ENCODE measurements at places on chromosomes 2 and 18. TPM values are rescaled to one million over a fixed set of nuclear protein-coding genes. Genes with fewer than 3 reads are reported as not detected.

- DNase-seq = no peak
These were observed 38.7 kb downstream of the TWIST2 start for GRCh38 chr2:238886453-238887094.

GRCh38 chr2:148282201-148282600 lies 261.3 kb downstream of the MBD5 start:
- no peak for DNase-seq

The BOLL gene
- total RNA-seq = not detected

- DNase-seq = no peak
These were observed 533.1 kb downstream of the RNF144A start for GRCh38 chr2:7450188-7450832.

GRCh38 chr2:6877402-6878304 lies at the start of gene RSAD2:
Gene RSAD2, plus strand, starts transcription at chr2:6877777. Its CDS starts 24 bp downstream, at chr2:6877801.
- DNase-seq = no peak

GRCh38 chr2:240967681-240968621 lies 30.5 kb upstream of the SNED1 start:
- no peak for DNase-seq

The RNF103 gene
- 22.7 TPM for total RNA-seq

- DNase-seq = no peak
These were observed 43.4 kb downstream of the TMEM131 start for GRCh38 chr2:97952357-97952756.

The GALR1 gene
- total RNA-seq = 2.0 TPM

GRCh38 chr2:199693861-199694260 lies 157.1 kb downstream of the FTCDNL1 start:
- no peak for DNase-seq
